ENCODE measurements at places on chromosomes 2 and 18.

- DNase-seq: no peak
These were observed 24.5 kb downstream of the NFATC1 start for GRCh38 chr18:79420033-79420745.

GRCh38 chr2:54330926-54331835 is 75.2 kb upstream of the TSPYL6 start:
- DNase-seq: no peak

DNA sequence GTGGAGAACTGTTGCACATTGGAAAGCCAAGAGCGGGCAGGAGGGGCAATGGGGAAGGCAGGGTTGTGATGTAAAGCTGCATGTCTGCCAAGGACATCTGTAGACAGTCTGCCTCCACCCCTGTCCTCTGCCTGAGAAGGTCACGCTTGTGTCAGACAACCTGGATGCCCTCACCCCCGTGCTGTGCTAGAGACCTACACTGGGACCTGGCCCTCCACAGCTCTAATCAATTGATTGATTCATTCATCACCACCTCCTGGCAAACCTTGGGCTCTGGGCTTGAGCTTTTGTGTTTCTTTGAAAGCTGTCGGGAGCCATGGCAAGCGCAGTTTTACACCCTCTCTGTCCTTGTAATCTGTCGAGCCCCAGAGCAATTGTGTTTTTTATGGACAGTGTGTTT is 41.1 kb downstream of the MARCO start:
- DNase-seq: no peak

DNA sequence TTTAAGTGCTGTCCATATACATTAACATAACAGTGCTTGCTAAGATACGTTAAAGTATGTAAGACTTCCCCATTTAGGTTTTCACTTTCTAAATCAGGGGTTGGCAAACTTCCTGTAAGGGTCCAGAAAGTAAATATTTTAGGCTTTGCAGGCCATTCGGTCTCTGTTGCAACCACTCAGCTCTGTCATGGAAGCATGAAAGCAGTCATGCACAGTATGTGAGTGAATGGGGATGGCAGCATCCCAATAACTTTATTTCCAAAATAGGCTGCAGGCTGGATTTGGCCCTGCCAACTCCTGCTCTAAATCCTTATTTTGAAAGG is 128.7 kb downstream of the PLA2R1 start:
- DNase-seq: peak; percentile 84

- DNase-seq: no peak
These were observed 328.9 kb upstream of the NT5C1B start for GRCh38 chr2:18918280-18918679.

GRCh38 chr2:8551622-8552074 is 130.2 kb upstream of the ID2 start:
- DNase-seq: no peak

DNA sequence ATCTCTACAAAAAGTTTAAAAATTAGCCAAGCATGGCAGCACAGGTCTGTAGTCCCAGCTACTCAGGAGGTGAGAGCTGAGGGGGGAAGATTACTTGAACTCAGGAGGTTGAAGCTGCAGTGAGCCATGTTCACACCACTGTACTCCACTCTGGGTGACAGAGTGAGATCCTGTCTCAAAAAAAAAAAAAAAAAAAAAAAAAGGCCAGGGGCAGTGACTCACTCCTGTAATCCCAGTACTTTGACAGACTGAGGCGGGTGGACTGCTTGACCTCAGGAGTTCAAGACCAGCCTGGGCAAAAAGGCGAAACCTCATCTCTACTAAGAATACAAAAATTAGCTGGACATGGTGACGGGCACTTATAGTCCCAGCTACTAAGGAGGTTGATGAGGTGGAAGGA is 37.0 kb downstream of the PUM2 start:
- DNase-seq: no peak

GRCh38 chr18:9762526-9762925 is 54.4 kb downstream of the RAB31 start:
- DNase-seq: peak; percentile 82

GRCh38 chr2:162390801-162391200 is 46.9 kb downstream of the GCA start:
- DNase-seq: no peak

DNA sequence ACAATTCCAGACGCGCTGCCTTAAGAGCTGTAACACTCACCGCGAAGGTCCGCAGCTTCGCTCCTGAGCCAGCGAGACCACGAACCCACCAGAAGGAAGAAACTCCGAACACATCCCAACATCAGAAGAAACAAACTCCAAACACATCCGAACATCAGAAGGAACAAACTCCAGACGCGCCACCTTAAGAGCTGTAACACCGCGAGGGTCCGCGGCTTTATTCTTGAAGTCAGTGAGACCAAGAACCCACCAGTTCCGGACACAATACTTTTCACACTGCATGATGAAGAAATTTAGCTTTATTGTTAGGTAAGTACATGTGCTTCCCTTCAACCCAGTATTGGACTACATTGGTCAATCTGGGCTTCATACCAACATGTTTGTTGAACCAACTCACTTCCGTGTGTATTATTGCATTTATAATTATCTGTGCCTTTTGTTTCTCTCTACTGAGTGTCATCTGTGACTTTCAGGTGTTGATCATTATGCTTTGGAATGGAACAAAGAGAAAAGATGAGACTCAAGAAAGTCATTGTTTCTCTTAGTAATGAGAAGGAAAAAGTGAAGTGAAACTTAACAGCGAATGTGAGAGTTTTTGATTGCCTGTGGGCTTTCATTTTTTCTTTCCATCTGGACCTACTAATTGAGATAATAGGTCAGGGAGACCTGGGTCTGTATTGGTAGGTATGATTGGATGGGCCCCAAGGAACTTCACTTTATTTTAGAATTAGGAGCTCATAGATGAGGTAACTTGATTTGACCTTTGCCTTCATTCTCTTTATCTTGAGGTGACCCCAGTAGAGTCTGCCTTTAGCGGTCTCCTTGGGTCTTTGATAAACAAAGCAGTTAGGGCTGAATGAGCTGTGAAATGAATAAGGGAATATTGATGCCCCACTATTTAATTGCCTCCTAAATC is 76.1 kb upstream of the CAVIN2 start:
- DNase-seq: no peak

DNA sequence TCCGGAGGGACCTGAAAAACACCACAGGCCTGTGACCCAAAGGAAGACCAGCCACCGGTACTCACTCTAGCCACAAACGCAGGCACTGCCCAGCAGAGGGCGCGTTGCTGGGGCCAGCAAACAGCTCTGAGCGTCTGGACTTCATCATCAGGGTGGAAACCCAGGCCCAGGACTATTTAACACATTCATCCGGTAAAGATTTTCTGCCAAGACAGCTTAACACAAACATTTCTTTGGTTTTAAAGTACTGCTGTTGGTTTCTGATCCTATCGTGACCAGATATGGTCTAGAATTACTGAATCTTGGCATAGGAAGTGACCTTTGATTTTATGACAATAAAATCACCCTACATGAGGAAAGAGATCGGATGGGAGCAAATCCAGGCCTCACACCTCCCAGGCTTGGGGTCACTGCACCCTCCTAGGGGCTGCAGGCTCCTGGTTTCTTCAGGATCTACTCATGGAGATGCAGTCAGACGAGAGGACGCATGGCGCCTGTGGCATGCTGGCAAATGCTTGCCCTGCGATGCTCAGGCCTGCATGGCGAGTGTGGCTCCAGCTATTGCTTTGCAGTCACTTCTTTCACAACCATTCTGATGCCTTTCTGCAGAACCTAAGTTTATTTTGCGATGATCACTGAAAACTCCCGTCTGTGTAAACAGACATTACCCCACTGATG is 130.4 kb downstream of the COL4A4 start:
- peak; percentile 28 for DNase-seq

DNA sequence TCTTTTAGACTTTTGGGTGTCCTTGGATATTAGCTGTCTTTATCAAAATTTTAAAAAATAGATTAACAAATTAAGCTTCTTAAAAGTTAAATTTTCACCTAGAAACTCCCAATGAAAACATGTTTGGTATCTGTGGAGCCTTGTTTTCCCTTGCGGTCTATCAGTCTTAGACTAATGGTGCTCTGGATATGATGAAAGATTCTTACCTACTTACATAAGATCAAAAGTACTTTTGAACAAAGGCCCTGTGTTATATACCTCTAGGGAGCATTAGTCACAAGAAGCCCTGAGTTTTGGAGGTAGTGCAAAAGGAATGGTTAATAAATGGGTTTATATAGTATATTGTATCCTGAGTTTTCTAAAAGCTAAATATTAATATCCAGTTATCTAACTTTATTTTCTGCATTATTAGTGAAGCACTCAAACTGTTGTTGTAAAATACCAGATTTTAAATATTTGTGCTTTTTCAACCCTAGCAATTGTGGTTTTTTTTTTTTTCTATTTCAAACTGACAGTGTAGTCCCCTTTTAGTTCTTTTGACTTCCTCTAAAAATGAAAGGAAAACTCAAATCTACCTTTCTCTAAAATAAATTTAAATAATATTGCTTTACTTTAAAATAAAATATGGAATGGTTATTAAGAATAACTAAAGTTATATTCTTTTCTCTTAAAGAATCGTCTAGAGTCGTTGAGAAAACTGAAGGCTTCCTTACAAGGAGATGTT is 18.1 kb downstream of the NDC80 start:
- no peak for DNase-seq

GRCh38 chr18:13382366-13382953 is 163.9 kb downstream of the LDLRAD4 start:
- DNase-seq: peak; percentile 49

- no peak for DNase-seq
These were observed 38.2 kb upstream of the CALCRL start for GRCh38 chr2:187486241-187486640.

DNA sequence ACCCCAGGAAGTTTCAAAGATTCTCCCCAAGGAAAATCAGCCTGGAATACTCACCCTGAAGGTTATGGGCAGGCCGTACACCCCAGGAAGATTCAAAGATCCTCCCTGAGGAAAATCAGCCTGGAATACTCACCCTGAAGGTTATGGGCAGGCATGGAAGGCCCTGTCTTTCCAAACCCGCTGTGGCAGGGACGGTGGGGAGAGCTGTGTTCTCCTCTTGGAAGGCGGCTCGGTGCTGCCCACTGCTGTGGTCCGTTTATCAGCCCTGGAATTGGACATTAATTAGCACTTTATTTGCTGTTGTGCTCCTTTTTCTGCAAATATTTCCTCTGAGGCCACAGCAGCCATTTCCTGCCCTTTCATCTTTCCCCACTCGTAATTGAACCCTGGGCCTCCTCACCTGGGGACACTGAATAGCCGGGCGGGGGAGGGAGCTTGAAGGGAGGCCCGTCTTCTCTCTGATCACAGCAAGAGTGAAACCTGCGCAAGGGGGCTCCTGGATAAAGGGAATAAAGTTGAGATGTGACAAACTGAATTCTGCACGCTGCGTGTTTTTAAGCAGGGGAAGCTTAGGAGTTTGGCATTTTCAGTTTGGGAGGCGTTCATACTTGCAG is 308.7 kb upstream of the SALL3 start:
- DNase-seq: no peak

GRCh38 chr2:85584857-85585780 is 888 bp downstream of the VAMP5 start:
- no peak for DNase-seq

DNA sequence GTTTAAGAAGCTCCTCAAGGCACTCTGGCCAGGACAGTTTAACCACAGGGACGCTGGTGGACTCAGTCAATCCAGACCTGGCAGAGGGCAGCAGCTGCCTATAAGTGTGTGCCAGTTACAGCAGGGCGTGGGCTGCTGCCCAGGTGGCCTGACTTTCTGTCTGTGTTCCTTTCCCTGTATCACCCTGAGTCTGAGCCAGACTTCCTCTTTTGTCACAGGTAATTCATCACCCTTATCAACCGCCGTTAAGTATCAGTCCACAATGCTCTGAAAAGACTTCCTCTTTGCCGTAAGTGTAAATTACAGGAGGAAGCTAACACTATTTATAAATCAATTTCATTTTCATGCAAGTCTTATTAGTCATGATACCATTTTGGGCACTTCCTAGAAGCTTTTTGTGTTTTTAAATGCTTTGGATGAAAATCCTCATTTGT is 7.0 kb downstream of the LPIN1 start:
- peak; percentile 49 for DNase-seq

DNA sequence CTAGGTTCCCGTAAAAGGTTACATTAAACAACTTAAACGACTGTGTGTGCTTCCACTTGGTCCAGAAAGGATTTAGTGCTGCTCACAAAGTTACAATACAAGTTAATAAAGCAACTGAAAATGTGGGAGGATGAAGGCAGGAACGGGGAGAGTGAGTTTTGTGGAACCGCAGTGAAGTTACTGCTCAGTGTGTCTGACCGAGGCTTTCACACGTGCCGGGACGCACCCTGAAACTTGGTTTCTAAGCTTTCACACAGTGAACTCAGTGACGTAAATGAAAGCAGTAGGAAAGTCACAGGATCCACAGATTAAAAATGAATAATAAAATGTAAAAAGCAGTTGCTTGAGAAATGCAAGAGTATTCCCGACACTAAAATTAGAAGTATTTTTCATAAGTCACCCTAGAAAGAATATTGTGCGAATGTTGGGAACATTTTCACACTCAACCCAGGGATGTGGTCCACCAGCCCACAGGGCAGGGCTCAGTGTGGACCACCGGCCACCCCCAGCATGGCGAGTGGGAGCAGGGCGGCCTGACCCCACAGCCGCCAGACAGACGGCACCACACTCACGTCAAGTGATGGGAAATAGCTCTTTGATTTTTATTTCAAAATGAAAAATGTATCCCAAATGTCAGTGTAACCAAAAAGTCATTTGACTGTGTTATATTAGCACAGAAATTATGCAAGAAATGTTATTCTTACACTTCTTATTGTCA is 32.6 kb upstream of the CHMP1B start:
- DNase-seq: no peak

DNA sequence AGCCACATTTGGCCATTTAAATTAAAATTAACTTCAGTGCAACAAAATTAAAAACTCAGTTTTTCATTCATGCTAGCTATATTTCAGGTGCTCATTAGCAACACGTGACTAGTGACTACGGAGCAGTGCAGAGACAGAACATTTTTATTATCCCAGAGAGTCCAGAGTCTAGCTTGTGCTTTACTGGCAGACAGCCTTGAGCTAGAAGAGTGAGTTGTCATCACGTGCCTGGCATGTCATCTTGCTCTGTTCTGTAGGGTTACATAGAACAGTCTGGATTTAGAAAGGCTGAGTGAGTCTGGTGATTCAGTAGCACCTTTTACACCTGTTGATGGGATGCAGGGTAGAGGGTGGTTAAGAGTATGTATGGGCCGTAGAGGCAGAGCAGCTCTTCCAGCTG is 136.9 kb upstream of the IL1R2 start:
- DNase-seq: no peak

GRCh38 chr2:28616396-28616999 is 120.6 kb downstream of the PLB1 start:
- DNase-seq: no peak
